T1000 (cell line): ENCODE measurements at places on chromosomes 7 and 10.

GRCh38 chr10:31101123-31101522 lies 69.5 kb upstream of the ZNF438 start:
- peak; percentile 27 for DNase-seq

GRCh38 chr7:112495156-112495788 lies 14.5 kb downstream of the LSMEM1 start:
- DNase-seq, result no peak

DNA sequence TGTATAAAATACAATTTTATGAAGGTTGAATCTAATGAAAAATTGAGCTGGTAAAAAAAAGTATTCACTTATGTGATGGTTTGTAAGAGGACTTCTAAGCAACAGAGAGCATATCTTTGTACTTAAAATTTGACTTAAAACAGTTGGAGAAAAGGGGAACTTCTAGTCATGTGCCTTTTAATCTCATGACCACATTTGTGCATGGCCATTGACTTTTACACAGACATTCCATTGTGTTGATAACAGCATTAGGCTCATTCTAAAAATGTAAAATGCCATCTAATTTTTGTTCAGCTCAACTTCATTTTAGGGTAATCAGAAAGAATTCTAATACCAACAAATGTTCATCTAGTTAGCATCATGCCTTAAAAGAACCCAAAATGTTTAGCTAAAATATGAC lies 119.9 kb downstream of the HPSE2 start:
- DNase-seq, result no peak

- no peak for DNase-seq
These were observed 575.3 kb downstream of the ETV1 start for GRCh38 chr7:13414181-13414580.

DNA sequence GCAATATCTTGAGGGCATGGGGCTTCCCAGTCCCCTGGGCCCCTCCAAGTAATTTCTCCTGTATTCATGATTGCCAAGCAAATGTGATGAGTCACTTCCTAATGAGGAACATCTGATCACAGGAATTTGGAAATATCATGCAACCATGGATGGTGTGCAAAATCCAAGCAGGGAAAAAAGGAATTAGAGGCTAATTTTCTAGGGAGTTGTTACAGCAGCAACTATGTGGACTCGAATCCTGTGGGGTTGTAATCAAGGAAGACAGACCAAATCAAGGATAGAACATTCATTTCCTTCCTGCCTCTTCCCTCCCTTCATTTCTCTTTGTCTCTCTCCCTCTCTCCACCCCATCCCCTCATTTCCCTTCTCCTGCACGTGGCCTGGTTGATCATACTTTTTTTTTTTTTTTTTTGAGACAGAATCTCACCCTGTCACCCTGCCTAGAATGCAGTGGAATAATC lies 23.9 kb upstream of the AGFG2 start:
- peak; percentile 15 for DNase-seq

- DNase-seq, result no peak
These were observed 60.8 kb upstream of the NPTX2 start for GRCh38 chr7:98556288-98556687.

GRCh38 chr10:15453926-15454325 lies 82.8 kb upstream of the FAM171A1 start:
- DNase-seq, result no peak

DNA sequence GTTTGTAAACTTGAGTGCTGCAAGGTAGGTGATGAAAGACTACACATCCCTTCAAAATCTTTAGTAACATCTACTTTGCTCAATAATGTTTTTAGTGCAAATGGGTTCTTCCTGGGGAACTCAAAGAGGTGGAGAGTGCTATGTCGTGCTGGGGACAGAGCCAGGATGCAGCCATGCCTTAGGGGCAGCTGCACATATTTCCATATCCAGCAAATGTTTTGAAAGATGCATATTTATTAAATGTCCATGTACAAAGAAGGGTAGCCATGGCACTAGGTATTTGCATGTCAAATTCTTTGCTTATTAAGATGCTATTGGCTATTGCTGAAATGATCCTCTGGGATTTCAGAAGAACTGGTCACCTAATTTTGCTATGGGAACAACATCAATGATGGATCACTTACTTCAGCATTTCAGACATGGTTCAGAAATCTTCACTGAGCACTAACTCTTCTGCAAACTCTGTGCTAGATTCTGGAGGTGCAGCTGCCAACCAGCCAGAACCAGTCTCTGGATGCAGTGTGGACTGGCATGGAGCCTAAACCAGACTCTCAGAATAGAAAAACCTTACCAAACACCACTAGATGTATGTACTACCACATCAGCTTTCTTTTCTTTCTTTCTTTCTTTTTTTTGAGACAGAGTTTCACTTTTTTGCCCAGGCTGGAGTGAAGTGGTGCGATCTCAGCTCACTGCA lies 31.7 kb upstream of the DNMBP start:
- no peak for DNase-seq

DNA sequence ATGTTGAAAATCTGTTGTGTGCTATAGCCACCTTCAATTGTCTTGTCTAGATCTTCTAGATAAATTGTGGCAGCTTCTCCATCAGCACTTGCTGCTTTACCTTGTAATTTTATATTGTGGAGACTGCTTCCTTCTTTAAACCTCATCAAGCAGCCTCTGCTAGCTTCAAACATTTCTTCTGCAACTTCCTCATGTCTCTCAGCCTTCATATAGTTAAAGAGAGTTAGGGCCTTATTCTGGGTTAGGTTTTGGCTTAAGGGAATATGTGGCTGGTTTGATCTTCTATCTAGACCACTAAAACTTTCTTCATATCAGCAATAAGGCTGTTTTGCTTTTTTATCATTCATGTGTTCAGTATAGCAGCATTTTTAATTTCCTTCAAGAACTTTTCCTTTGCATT lies 128.2 kb downstream of the ADAM22 start:
- no peak for DNase-seq

DNA sequence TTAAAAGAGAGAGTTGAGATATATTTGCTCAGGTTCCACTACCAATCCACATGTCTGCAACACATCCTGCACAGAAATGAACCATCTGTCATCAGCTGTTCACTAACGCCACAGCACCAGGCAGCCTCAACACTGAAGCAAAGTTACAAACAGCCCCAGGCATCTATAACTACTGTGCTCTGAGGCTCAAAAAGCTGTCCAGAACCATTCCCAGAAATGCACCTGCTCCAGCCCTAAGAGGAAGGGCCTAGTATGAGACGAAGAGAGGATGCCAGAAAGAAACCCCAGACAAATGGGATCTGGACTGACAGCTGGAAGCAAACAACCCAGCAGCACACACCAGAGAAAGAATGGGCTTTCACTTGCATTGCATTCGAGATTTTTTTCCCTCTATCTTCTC lies 159.3 kb downstream of the ELMO1 start:
- DNase-seq, result no peak

DNA sequence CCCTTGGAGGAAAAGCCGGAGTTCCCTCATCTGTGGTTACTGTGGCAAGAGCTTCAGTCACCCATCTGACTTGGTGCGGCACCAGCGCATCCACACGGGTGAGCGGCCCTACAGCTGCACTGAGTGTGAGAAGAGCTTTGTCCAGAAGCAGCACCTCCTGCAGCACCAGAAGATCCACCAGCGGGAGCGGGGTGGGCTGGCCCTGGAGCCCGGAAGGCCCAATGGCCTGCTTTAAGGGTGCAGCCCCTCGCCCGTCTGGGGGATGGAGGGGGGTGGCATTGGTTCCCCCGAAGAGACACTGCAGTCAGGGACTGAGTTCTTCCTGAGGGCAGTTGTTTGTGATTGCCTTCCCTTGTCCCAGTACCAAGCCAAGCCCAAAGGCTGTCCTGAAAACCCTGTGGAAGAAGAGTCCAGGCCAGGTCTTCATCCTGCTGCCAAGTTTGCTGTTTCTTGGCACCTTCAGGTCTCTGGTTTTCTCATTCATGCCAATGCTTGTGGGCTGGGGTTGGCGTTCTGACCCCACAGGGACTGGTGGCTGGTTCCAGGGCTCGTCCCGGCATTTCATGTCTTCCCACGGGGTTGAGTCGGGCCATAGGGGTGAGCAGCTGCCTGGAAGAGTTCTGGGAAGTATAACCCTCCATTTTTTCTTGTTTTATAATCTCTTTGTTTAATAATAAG lies 7.7 kb upstream of the ZNF783 start:
- DNase-seq, result no peak

- no peak for DNase-seq
These were observed 564 bp downstream of the PDSS1 start for GRCh38 chr10:26697922-26698608.

DNA sequence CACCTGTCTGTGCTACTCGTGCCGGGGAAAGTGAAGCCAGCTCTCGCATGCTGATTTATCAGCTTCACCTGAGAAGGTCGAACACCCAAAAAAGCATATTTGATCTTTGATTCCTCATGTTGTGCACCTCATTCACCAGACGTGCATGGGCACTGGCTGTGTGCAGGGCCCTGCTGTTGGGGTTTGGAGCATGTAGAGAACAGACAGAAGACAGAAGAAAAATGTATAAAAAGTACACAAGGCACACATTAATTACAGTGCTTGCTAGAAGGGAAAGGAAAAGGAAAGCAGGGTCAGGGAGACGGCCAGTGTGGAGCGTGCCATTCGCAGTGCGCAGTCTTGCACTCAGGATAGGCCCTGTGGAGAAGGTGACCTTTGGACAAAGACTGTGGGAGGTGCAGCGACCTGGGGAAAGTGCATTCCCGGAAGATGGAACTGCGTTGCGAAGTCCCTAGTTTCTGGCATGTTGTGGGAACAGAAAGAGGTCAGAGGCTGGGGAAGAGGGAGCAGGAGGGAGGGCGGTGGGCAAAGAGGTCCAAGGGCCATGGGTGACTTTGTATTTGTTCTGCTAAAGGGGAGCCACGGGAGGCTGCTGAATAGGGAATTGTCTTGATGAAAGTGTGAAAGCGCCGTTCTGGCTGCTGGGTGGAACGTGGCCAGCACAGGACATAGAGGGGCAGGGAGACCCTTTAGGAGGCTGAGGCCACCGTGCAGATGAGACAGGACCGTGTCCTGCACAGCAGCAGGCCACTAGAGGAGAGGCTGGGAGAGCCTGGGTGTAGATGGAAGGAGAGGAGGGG lies 232.8 kb downstream of the GLRX3 start:
- DNase-seq, result no peak

- DNase-seq, result no peak
These were observed 114.5 kb downstream of the PTPN20 start for GRCh38 chr10:47025540-47026300.

DNA sequence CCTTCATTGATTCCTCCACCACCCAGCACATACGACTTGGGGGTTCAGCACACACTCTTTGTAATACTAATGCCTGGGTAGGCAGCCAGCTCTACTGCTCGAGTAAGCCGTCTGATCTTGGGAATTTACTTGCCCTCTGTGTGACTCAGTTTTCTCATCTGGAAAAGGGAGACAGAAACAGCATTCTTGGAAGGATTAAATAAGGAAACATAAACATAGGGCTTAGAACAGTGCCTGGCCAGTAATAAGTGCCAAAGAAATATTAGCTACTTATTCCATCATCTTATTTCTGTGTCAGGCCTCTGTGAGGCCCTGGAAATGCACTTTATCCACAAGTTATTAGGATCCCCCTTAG lies 130.1 kb downstream of the TNS3 start:
- no peak for DNase-seq

- DNase-seq, result no peak
These were observed 8.6 kb upstream of the TLX1 start for GRCh38 chr10:101122270-101123084.

DNA sequence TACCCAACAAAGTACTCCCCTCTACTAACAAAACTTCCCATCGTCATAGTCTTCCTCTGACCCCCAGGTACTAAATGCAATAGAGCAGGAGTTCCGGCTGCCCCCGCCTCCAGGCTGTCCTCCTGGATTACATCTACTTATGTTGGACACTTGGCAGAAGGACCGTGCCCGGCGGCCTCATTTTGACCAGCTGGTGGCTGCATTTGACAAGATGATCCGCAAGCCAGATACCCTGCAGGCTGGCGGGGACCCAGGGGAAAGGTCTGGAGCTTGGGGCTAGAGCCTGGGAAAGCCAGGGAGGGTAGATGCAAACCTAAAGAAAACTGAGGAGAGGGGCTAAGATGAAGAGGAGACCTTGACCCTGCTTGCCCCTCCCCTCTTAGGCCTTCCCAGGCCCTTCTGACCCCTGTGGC lies 15.3 kb downstream of the EPHB6 start:
- no peak for DNase-seq

GRCh38 chr10:28331841-28332240 lies 29.0 kb upstream of the MPP7 start:
- no peak for DNase-seq

DNA sequence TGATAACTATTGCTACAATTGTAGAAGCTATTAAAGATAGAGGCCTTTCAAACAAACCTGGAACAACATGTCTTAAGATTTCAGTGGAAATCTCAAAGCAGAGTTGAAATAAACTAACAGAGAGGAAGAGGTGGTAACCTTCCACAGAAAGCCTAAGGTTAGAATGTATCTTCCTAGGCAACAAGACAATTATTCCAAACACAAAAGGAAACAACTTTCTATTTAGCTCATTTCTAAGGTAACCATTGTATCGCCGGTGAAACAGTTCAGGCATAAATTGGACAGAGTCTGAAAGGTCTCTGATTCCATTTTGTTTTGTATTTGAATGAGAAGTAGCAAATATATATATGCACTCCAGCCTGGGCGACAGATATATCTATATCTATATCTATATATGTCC lies 30.7 kb upstream of the HYCC1 start:
- DNase-seq, result no peak

- no peak for DNase-seq
These were observed 257.8 kb upstream of the PCDH15 start for GRCh38 chr10:55058800-55059199.

GRCh38 chr7:115009139-115009538 lies 87.2 kb downstream of the MDFIC start:
- no peak for DNase-seq

DNA sequence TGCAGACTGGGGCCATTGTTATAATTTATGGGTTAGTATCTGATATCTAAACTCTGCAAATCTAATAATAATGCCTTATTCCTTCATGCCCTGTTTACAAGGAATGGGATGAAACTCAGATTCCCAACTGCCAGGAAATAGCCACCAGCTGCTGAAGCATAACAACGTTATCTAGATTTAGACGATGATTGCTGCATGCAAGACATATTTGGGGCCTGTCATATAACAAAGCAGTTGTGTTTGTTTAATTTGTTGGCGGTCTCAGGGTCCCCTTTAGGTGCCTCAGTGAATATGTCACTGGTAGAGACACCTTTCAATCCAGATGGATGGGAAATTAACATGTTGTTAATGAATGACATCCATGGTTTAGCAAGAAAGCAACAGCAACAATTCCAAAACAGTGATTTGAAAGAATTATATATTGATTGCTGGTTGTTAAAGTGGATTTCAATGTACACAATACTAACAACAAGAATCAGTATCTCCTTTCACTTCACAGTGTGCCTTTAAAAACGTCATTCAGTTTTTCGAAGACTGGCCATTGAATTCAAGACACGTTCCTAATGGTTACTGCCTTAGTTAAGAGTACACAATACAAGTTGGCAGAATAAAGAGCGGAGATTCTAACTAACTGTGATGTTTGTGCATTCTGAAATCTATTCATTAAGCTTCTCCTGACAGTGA lies 860.6 kb upstream of the CELF2 start:
- DNase-seq, result no peak

- peak; percentile 84 for DNase-seq
These were observed 453.7 kb downstream of the SDK1 start for GRCh38 chr7:3754493-3755341.

GRCh38 chr7:74625446-74625845 lies 32.1 kb upstream of the GTF2I start:
- DNase-seq, result no peak
